ENCODE measurements at places on chromosomes 3 and 15.

GRCh38 chr3:15462451-15462850 is 35.1 kb downstream of the EAF1 start:
- no peak for DNase-seq

- no peak for DNase-seq
Observed at GRCh38 chr3:96753124-96753523, 61.3 kb upstream of the EPHA6 start.

DNA sequence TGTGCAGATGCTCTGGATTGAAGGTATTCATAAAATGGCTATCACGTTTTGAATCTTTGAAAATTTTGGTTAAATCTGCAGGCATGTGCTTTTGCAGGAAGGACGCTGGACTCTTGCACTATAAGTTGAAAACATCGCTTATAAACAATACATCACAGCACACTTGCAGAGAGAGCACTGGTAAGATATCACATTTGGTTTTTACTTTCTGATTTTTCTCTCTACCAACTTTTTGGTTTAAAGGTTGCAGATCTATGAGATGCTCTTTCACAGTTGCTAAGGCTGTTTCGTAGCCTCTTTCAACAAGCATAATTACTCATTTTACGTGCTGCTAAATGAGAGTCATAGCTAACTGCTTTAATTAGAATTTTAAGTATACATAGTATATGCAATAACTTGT is 724.4 kb upstream of the ARRDC4 start:
- DNase-seq = no peak

DNA sequence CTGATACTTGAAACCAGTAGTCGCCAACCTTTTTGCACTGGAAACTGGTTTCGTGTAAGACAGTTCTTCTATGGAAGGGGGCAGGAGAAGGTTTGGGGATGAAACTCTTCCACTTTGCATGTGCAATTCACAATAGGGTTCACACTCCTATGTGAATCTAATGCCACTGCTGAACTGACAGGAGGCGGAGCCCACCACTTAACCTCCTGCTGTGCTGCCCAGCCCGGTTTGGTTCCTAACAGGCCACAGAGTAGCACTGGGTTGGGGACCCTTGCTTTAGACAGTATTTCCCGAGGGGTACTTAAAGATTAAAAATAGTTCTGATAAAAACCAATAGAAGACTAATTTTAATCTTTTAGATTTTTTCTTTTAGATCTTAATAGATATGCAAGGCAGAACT is 11.1 kb downstream of the TFG start:
- DNase-seq = no peak

- no peak for DNase-seq
Observed at GRCh38 chr3:194079702-194080172, 56.2 kb upstream of the HES1 start.

DNA sequence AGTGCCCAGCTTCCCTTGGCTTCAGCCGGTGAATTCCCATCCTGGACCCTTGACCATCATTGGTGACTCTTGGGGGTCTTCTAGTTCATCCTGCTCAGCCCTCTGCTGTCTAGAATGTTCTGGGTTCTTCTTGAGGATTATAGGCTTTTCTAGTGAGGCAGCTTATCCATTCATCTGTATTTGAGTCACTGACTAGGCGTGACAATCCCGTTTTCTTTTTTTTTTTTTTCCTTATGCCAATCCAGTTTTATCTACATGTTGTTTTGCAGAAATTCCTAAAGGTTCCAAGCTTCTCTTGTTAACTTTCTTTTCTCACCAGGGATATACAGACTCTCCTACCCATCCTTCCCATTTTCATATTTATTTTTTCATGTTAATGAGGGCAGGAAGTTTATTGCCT is 6.6 kb upstream of the TRAK1 start:
- DNase-seq = no peak

- DNase-seq = no peak
Observed at GRCh38 chr3:197338586-197338985, 40.2 kb upstream of the DLG1 start.

DNA sequence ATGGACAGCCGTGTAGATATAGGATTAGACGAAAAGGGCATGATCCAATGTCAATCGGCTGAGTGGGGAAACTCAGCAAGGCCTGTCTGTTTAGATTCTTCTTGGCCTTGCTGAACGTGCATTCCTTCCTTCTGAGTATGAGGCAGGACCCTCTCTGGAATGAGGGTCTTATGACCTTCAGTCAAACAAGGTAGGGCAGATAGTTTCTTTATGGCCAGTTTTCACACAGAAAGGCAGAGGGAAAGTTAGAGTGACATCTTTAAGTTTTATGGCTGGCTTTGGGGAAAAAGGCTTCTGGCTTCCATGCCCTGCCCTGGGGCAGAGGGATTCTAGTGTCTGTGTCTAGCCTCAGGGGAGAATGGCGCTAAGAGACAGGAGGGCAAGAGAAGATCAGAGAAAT is 29.7 kb downstream of the ARNT2 start:
- DNase-seq = no peak

DNA sequence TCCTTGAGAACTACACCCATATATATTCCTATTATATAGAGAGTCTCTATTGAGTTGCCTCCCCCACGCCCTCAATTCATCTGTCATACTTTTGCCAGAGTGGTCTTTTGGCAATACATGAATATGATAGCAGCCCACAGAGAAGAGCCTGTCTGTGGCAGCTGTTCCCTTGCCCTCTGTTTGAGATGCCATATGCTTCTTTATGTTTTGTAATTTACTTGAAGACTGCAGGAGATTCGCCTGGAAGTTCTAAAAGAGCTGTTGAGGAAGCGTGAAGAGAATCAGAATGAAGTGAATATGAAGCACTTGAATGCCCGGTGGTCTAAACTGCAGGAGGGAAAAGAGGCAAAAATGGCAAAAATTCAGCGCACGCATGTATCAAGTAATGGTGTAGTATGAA is 27.2 kb downstream of the CFAP91 start:
- no peak for DNase-seq

DNA sequence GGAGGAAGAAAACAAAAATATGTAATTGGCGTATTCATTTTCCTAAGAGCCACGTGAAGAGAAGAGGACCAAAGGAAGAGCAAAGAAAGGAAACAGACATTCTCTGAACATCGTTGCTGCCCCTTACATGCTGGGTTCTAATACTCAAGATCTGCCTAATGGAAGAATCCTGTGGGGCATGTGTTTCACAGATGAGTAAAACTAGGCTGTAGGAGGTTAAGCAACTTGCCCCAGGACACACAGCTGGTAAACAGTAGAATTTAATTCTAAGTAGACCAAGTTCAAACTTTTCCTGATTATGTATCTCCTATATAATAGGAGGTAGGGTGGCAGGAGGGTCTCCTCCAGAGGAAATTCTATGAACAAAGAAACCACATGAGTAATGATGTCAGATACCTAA is 106.1 kb upstream of the TNFAIP8L3 start:
- DNase-seq = no peak

DNA sequence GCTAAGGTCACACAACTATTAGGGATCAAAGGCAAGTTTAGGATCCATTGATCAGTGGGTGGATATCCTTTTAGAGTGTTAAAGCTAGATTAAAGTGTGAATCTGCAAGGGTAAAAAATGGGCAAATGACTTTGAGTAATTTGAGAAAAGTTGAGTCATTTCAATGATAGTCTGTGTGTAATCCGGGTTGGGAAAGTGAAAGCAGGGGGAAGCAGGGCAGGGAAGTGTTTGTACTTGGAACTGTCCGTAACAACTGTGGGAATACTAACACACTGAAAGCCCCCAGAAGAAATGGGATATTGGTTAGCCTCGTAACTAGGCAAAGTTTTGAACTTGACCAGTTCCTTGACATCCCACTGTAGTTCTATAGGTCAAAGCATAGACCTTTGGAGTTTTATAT is 187.2 kb upstream of the SLITRK3 start:
- no peak for DNase-seq

DNA sequence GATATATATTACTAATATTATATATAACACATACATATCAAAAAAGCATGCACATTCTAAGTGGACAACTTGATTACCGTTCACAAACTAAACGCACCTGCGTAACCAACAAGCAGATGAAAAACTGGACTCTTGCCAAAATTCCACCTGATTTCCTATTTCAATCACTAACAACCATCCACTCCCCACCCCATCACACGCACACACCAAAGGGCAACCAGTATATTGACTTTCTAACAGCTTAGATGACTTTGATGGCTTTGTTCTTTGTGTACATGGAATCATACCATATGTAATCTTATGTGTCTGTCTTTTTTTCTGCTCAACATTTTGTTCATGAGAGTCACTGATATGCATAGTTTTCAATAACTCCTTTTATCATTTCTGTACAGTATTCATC is 496.8 kb upstream of the ARRDC4 start:
- no peak for DNase-seq

DNA sequence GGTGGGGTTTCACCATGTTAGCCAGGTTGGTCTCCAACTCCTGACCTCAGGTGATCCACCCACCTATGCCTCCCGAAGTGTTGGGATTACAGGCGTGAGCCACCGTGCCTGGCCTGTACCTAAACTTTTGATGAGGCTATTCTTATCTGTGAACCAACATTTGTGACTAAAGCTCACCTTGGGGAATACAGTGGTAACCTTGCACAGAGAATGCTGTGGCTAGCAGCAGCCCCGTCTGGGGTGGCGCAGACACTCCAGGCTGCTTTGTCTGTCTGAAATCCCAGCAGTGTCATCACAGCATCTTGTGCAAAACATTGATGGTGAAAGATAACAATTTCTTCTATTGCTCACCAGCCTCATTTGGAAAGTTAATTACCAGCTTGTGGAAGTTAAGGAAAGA is 58.9 kb downstream of the CMTM8 start:
- no peak for DNase-seq

- no peak for DNase-seq
Observed at GRCh38 chr3:153144779-153145178, 17.2 kb upstream of the RAP2B start.

Data from GM04504 (cell line).